ENCODE measurements at places on chromosomes 2 and 18.

GRCh38 chr2:62706721-62707521, 1.4 kb downstream of the EHBP1 start:
- no peak for DNase-seq

- DNase-seq: no peak
Measured at GRCh38 chr2:121588357-121588756, 57.7 kb downstream of the RNU4ATAC start.

GRCh38 chr2:24586955-24587354, 95.9 kb downstream of the NCOA1 start:
- DNase-seq: no peak

- no peak for DNase-seq
Measured at GRCh38 chr2:42877511-42877910, 85.1 kb upstream of the HAAO start.

- DNase-seq: no peak
Measured at GRCh38 chr2:200795028-200795440, 16.7 kb upstream of the BZW1 start.

- peak; percentile 30 for DNase-seq
Measured at GRCh38 chr2:150133623-150134022, 353.8 kb downstream of the RND3 start.

- DNase-seq: no peak
Measured at GRCh38 chr2:60972889-60973656, 44.4 kb upstream of the PEX13 start.

- no peak for DNase-seq
Measured at GRCh38 chr2:10217489-10218435, 84.9 kb upstream of the HPCAL1 start.

- DNase-seq: no peak
Measured at GRCh38 chr2:220104871-220105351, 477.5 kb downstream of the SLC4A3 start.

- no peak for DNase-seq
Measured at GRCh38 chr2:103009871-103010270, 248.0 kb downstream of the TMEM182 start.

DNA sequence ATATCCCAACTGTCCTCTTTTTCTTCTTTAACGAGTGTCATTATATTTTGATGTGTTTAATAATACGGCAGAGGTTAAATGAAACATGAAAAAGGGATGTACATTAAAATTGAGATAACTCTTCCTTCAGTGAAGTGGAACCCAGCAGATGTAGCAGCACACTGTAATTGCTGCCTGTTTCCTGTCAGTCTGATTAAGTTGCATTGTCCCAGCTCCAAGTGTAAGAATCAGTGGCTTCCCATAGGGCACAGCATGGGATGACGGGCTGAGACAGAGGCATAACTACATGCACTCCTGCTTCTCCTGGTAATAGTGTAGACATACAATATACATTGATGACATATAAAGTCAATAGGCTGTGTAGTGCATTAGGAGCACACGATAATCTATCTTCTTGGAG, 175.8 kb upstream of the TCF4 start:
- DNase-seq: no peak

- no peak for DNase-seq
Measured at GRCh38 chr2:17589406-17590035, 49.0 kb downstream of the VSNL1 start.

DNA sequence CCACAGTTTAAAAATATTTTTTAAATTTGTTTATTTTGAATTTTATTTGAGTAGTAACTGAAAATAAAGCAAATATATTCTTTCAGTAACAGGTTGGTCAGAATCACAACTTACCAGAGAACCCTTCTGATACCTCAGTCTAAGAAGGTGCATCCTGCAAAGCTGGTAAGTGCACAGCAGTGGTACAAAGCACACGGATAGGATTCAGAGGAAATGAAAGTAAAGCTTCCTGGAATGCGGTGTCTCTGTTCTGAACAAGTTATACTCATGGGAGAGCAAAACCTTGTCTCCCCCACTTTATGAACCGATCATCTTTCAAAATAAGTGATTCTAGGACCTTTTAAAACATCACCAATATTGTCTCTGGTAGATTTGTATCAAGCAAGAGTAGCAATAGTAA, 398.3 kb downstream of the TMX3 start:
- DNase-seq: peak; percentile 41

DNA sequence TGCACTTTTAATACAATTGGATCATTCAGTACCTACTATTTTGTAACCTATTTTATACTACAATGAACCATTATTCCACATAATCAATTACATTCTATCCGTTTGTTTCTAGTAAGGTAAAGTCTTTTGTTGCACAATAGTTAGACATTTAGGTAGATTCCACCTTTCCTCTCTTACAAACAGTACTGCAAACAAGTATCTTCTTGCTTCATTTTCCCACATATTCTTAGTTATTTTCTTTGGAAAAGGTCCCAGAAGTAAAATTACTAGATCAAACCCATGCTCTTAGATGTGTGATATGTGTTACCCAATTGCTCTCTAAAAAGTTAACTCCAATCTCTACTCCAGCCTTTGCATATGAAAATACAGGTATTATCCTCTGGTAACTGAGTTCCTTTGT, 49.6 kb downstream of the SPIRE1 start:
- DNase-seq: no peak

- no peak for DNase-seq
Measured at GRCh38 chr2:216752855-216753505, 57.6 kb upstream of the IGFBP5 start.

DNA sequence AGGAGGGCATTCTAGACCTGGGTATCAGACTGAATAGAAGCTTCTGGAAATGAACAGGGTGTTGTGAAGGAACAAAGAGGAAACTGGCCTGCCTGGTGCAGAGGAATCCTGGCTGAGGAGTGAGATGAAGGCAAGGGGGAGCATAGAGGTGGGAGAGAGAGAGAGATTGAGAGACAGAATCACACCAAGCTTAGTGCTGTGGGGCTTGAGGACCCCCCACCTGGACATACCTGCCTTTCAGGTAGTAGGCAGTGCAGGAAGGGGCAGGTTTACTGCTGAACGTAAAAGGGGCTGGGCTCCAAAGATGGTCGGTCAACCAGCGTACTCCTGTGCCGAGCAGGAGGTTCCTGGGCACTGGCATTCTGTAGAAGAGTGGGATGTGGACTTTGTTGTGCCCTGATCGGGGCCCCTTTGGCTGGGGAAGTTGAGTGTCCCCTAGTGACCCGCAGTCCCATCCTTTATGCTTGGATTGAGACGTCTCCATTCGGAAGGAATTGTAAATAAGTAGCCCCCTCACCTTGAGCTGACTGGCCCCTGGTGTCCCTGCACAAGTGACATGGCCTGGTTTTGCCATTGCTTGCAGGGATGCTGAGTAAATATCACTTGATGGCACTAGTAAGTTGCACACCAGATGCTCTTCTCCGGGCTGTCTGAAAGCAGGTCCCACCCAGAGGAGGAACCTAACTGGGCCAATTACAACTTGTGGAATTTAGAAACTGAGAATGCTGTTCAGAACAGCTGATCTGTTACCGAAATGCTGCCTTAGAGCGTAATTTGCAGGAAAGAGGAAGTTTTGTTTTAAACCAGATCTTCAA, 1.4 kb downstream of the UBE2F start:
- DNase-seq: no peak

DNA sequence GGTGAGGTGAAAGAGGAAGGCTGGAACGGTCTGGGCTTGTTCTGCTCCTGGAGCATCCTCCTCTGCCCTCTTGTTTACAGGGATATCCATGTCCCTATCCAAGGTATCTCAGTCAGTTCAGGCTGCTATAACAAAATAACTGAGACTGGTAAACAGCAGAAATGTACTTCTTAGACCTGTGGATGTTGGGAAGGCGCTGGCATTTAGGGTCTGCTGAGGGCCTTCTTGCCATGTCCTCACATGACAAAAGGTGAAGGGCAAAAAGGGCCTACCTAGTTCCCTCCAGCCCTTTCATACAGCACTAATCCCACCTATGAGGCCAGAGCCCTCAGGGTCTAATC, 65.6 kb downstream of the INPP4A start:
- DNase-seq: no peak

DNA sequence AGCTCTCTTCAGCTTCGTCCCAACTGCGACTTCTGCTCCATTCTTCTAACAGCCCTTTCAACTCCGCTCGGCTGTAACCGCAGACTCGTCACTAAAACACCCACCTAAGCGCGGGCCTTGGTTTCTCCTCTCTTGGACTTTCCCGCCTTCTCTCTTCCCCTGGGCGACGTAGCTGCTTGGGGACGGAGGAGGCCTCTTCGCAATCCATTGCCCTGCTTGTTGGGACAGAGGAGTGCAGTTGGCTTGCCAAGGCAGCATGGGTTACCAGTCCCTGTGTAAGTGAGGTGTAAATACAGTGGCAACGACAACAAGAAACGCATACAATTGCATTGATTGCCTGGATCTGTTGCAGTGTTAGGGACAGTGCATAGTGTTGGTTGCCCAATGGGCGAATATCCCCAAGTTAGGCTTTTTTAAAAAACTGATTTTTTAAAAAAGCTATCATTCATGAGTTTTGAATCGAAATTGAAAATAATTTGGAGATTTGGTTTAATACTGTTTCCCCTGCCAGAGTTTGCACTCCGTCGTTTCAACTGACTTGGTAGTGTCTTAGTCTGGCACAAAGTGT, 484 bp upstream of the DARS1 start:
- DNase-seq: peak; percentile 79

DNA sequence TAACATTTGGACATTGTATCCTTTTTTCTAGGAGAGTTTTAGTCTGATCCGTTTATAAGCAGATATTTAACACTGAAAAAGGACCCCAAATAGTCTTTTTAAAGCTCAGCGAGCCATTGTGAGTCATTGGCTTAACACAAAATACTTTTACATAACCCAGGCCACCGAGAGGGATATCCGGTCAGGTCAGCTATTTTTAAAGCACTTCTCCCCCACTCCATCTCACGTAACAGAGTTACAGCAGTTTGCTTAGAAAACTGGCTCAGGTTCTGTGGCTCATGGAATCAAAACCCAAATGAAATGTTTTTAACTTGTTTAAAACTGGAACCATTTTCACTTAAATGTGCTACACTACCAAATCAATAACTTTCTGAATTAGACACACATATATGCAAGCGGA, 23.9 kb downstream of the COL4A3 start:
- no peak for DNase-seq
